ENCODE measurements at places on chromosomes 6 and 20.

DNA sequence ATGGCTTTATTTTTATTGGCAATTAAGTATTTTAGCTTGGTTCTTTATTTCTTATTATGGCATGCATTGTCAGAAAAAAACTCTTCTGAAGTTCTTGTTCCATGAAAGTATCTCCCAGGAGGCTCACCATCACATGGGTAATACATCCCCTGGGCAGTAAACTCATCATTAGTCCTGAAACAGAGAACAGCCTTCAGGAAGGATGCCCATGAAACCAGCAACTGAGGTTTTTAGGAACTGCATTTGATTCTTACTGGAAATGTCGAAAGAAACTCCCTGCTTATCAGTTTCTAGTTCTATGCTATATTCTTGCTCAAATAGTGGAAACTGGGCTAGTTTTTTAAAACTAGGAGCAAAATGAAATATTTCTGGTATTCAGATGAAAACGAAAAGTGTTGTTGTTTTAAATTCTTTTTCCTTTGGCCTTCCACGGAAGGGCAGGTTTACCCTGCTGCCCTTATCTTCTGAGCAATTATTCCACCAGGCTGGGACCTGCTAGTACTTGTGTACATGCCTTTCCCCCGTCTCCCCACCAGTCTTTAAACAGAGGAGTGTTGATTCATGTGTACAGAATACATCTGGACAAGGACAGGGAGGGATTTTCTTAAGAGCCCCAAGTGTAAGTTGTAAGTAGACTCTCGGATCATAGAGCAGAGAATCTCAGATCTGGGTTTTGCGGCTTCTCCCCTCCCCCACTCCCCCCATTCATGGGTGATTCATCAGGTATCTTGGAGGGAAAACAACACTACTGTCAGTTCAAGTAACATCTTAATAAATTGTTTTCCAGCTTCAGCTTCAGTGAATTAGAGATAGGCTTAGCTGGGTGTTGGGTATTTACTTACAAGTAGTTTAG is 81.5 kb downstream of the RTN4IP1 start:
- DNase-seq, result no peak

DNA sequence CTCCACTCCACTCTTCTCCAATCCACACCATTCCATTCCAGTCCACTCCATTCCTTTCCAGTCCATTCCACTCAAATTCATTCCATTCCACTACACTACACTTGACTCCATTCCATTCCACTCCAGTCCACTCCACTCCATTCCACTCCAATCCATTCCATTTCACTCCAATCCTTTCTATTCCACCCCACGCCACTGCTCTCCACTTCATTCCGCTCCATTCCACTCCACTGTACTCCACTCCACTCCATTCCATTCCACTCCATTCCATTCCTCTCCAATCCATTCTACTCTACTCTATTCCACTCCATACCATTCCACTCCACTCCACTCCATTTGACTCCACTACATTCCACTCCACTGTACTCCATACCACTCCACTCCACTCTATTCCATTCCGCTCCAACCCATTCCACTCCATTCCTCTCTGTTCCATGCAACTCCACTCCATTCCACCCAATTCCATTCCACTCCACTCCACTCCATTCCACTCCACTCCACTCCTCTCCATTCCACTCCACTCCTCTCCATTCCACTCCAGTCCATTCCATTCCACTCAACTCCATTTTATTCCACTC is 23.4 kb upstream of the DEFB125 start:
- no peak for DNase-seq

GRCh38 chr6:69774740-69775584 is 21.8 kb downstream of the LMBRD1 start:
- no peak for DNase-seq

- DNase-seq, result no peak
Observed at GRCh38 chr6:70099732-70100131, 203.2 kb downstream of the COL9A1 start.

- no peak for DNase-seq
Observed at GRCh38 chr6:41690541-41691330, 44.7 kb downstream of the TFEB start.

DNA sequence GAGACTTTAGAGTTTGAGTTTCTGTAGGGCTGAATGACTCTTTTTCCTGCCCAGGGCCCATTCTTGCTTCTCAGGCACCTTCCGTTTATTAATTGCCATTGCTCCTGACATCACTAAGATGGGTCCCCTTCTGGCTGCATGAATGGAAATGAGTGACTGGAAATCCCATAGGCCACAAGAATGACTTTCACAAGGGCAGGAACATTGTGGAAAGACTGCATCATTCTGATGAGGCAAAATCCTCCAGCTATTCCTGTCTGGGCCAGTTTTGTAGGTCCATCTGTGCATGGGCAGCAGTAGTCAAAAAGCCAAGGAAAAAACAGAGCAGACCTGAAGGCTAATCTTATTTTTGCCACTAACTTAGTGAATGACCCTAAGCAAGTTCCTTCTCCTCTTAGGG is 19.3 kb downstream of the TMEM74B start:
- DNase-seq, result no peak

DNA sequence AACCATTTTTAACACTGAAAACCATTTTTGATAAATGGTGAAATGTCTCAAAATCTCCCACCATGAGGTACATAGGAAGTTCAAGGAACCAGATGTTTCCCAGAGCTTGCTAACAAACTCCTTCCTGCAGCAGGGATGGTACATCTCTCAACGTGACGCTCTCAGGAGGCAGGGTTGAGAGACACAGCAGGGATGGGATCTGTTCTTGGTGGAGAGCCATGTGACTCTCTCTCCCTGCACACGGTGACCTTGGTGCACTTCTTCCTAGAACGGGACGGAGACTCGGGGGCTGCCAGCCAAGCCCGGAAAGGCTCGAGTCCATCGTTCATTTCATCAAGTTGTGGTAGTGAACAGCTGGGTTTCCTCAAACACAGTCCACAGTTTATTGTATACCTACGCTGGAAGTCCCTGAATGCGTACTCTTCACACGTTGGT is 94.2 kb downstream of the FAM50B start:
- peak; percentile 1 for DNase-seq

- DNase-seq, result peak; percentile 52
Observed at GRCh38 chr6:29696147-29697125, 15.5 kb upstream of the ZFP57 start.

GRCh38 chr6:138726757-138727097 is 46.8 kb upstream of the CCDC28A start:
- DNase-seq, result no peak

DNA sequence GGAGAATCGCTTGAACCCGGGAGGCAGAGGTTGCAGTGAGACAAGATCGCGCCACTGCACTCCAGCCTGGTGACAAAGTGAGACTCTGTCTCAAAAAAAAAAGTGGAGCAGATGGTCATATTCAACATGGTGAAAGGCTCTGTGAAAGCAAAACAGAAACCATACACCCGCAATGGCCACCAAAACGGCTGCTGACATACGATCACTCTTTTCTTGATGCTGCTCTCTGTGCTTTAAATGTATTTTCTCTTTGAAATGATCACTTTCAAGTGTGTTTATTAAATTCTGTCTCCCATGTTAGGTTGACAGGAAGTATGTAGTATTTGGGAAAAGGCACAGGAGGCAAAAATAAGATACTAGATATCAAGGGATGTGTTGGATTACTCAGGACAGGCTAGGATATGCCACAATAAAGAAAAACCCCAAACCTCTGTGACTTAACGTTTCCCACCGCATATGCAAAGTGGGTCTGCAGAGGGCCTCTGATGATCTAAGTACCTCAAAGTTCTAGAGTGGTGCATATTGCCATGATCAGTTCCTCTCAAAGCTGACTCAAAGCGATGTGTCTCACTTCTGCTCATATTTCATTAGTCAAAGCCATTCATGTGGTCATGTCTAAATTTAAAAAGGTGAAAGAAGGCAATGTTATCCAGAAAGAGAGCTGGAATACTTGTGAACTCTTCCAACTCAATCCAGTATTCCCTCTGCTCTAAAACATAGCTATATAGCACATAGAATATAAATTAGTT is 155.1 kb upstream of the SOX4 start:
- peak; percentile 62 for DNase-seq

DNA sequence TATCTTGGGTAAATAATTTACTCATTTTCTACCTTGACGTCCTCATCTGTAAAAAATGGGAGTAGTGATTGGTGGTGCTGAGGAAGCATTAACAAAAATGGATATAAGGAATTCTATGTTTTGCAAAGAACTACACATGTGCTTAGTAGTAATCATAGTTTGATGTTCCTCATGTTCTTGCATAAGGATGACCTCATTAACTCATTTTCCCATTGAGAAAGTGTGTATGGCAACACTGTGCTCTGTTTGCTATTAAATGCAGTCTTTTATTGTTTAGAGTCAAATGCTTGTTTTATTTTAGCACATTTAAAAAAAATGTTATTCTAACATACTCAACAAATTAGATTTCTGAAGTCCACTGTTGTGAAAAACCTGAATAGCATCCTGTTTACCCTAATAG is 211.2 kb upstream of the RSPO3 start:
- no peak for DNase-seq

- no peak for DNase-seq
Observed at GRCh38 chr20:24766143-24766527, 182.9 kb upstream of the CST7 start.

DNA sequence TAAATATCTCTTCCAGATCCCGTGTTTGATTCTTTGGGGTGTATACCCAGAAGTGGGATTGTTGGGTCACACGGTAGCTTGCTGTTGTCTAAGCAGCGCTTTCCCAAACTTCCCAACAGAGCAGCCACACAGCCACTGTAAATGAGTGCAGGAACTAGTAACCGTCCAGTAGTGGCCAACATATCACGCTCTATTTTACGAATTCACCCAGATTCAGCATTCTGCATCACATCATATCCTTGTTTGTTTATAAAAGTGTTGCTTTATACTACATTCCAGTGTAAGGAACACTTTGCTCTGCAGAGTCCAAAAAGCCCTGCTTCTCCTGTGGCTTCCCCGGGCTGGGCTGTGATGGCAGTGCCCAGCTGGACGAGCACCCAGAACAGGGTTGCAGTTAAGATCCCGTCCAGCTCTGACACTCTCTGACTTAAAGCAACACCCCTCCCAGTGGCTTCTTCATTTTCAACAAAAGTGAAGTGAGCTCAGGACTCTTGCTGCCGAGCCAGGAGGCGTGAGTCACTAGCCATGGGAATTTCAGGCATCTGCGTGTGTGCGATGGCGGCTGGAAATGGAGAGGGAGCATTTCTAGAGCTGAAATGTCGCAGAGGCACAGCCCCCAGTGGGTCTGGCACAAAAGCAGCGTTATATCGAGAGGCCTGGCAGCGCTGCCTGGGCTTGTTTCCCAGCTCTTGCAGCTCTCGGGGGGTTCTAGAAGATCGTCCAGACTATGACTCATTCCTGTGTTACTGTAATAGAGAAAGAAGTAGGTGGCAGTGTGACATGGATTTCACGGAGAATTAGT is 216.3 kb upstream of the ECI2 start:
- DNase-seq, result peak; percentile 34

DNA sequence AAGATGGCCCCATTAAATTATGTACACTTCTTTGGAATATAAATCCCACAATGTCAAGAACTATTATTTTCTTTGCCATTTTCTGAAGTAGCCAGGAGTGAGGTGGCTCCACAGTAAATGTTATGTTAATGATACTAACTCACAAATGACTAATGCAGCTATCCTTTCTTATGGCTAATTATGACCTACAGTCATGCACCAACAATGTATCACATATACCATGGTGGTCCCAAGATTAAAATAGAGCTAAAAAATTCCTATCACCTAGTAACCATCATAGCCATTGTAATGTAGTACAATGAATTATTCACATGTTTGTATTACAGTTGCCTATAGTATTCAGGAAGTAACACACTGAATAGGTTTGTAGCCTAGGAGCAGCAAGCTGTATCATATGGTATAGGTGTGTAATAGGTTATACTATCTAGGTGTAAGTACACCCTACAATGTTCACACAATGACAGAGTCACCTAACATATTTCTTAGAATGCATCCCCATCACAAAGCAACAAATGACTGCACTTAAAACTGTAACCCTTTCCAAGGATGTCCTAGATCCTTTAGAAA is 15.3 kb downstream of the ECHDC1 start:
- DNase-seq, result no peak

DNA sequence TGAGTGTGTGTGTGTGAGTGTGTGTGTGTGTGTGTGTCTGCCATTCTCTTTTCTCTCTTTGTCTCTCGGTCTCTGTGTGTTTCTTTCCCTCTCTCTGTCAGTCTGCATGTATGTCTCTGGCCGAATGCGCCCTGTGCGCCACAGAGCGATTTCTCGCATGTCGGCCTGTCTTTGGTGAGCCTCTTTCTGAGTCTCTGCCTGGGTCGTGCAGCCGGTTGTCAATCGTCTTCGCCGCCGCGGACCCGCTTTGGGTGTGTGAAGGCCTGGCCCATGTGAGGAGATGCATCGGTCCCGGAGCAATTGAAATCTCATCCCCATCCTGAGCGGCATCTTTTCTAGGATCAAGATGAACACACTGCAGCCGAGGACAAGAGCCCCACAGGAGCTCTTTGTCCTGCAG is 1567.2 kb upstream of the DEFB115 start:
- DNase-seq, result no peak

- no peak for DNase-seq
Observed at GRCh38 chr6:116087437-116088027, 13.1 kb upstream of the NT5DC1 start.

GRCh38 chr6:85078058-85078457 is 313.7 kb upstream of the TBX18 start:
- no peak for DNase-seq

GRCh38 chr6:112743323-112743722 is 396.2 kb downstream of the RFPL4B start:
- no peak for DNase-seq

GRCh38 chr20:33653218-33653899 is 8.8 kb upstream of the C20orf144 start:
- peak; percentile 15 for DNase-seq

- DNase-seq, result no peak
Observed at GRCh38 chr20:23925789-23926525, 46.4 kb upstream of the CST5 start.

GRCh38 chr20:59047938-59048680 is 5.5 kb upstream of the PRELID3B start:
- DNase-seq, result no peak

GRCh38 chr6:87700397-87701343 is 1.4 kb downstream of the AKIRIN2 start:
- peak; percentile 71 for DNase-seq

- DNase-seq, result peak; percentile 84
Observed at GRCh38 chr6:143158113-143158581, 97.5 kb downstream of the AIG1 start.

GRCh38 chr6:46781478-46782378 is 11.5 kb upstream of the MEP1A start:
- peak; percentile 88 for DNase-seq

GRCh38 chr6:140708441-140708840 is 1334.0 kb upstream of the CITED2 start:
- DNase-seq, result no peak

DNA sequence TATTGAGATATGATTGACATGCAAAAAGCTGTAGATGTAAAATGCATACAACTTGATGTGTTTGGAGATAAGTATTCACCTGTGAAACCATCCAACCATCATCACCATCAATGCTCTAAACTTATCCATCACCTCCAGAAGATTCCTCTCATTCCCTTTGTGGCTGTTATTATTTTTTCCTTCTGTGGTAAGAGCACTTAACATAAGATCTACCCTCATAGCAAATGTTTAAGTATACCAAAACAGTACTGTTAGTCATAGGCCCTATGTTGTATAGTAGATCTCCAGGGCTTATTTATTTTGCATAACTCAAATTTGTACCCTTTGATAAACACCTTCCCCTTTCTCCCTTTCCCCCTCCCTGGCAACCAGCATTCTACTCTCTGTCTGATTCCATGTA is 31.2 kb upstream of the CCN6 start:
- DNase-seq, result no peak

- no peak for DNase-seq
Observed at GRCh38 chr6:55276745-55277530, 50.3 kb upstream of the GFRAL start.

GRCh38 chr6:138891255-138891986 is 95.5 kb downstream of the ECT2L start:
- no peak for DNase-seq
